ENCODE measurements at places on chromosomes 11 and 22.
A peak's percentile ranks its signal among the peaks of the same experiment; 100 is the strongest.

- DNase-seq: no peak
Observed at GRCh38 chr11:64778223-64778472, 194 bp downstream of the SF1 start.

GRCh38 chr11:1863352-1864216 lies 10.7 kb downstream of the LSP1 start:
- peak; percentile 75 for DNase-seq

DNA sequence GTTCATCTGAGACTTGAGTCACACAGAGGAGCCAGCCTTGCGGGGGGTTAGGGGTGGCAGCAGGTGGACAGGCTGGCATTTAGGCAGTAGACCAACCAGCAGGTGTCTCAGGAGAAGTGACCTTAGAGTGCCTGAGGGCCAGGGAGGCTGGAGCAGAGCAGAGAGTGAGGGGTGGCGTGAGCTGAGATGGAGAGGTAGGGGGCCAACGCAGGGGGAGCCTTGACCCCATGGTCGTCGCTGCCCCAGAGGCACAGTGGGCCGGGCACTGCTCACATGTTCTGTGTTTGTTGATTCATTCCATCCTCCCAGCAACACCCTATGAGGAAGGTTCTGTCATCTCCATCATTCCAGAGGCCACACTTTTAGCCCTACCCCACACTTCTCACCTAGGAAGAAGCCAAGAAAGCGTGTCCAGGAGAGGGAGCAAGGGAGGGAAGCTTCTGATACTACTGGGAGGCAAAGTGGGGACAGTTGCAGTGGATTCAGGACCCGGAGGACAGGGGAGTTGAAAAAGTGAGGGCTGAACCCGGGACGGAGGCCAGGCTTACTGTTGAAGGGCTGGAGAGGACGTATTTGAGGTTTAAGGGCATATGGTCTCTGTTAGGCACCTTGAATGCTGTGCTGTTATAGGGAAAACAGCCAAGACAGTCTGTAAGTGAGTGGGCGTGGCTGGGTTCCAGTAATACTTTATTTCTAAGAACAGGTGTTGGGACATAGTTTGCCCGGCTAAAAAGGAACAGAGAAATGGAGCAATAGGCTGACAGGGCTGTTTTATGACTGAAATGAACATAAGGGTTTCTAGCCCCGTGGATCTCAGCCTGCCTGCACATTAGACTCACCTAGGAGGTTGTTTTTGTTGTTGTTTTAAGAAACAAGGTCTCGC lies 7.3 kb downstream of the SART1 start:
- no peak for DNase-seq

- DNase-seq: no peak
Observed at GRCh38 chr22:34000879-34001526, 80.7 kb upstream of the LARGE1 start.

DNA sequence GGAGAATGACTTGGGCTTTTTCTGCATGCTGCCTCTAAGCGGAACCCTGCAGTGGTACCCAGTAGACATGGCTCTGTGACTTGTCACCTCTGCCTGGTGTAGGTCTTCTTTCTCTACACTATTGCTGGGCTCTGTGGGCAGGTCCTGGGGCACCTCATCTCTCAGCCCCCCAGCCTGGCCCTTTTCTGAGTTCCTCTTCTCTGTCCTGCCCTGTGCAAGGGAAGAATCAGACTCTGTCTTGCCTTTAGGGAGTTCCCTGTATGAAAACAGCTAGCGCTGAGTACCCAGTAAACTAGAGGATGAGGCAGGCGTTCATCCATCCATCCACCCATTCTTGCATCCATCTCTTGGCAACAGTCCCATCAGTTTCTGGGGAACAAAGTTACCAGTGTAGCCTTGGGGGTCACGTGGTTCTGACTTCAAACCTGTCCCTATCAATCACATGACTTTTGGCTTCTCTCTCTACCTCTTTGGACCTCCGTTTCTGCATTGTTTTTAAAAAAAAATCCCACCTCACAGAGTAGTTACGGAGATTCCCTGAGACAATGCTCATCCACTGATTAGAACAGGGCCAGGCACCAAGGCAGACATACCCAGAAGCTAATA lies 86.4 kb upstream of the WNT11 start:
- no peak for DNase-seq

DNA sequence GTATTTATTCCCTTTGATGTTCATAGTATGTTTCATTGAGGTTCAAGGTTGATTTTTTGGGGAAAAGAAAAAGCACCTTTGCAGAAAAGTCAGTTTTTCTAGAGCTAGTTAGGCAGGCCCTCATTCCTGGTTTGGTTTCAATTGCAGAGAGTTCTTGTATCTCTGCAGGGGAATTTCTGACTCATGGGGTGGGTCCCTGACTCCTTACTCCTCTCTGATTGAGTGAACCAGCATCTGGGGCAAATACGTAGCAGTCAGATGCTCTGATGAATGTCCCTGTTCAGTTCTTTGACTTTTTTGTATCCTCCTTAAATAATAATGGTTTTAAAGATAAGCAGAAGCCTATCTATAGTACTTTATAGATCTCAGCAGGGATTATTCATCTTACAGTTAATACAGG lies 7.7 kb upstream of the NCR3LG1 start:
- DNase-seq: no peak

GRCh38 chr11:122721964-122722266 lies 66.4 kb downstream of the UBASH3B start:
- no peak for DNase-seq

GRCh38 chr22:41021613-41022454 lies 70.6 kb upstream of the EP300 start:
- peak; percentile 7 for DNase-seq

DNA sequence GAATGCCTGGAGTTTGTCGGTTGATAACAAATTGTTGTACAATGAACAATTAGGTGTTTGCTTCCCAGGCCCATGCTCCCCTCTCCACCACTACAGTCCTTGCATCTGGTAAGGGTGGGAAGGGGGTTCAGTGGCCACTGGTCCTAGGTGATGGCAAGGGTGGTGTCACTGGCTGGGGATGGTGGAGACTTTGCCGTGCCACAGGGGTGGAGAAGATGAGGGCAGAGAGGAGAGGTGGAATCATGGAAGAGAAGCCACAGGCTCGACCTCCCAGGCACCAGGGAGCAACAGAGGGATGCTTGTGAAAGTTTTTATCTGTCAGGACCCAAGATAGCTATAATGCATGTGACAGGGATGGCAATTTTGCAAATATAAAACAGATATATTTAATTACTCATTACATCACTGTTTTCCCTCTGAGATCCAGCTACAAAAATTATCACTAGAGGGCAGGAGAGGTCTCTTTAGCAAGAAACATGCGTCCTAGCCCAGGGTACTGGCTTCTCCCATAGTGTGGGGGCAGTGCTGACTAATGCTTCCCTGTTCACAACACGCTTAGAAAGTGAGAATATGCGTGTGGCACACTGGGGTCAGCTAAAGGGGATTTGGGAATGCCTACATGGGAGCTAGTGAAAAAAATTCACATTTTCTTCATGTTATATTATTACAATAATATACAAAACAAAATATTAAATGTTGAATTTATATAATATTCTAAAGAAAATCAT lies 49.0 kb upstream of the AMPD3 start:
- peak; percentile 85 for DNase-seq

DNA sequence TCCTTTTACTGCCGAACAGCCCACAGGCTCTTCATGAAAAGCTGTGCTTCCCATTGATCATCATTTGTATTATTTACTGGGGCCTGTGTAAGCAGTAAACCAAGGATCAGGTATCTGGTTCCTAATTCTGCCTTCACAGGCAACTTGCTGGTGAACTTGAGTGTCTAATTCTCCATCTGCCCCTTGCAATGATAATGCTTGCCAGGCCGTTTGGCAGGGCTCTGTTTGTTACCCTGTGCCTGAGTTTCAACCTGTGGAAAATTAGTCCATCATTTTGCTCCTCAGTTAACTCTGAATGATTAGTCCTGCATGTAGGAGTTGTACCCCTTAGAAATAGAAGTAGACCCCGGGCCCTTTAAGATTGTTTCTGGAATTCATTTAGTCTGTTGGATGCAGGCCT lies 298.4 kb upstream of the CADM1 start:
- no peak for DNase-seq

DNA sequence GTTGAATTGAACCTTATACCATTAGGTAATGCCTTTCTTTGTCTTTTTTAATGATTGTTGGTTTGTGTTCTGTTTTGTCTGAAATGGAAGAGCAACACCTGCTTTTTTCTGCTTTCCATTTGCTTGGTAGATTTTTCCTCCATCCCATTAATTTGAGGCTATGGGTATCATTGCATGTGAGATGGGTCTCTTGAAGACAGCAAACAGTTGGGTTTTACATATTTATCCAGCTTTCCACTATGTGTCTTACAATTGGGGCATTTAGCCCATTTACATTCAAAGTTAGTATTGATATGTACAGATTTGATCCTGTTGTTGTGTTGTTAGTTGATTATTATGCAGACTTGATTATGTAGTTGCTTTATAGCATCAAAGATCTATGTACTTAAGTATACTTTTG lies 21.1 kb upstream of the RAB38 start:
- DNase-seq: no peak

- no peak for DNase-seq
Observed at GRCh38 chr22:19361501-19362103, 69.9 kb downstream of the HIRA start.

DNA sequence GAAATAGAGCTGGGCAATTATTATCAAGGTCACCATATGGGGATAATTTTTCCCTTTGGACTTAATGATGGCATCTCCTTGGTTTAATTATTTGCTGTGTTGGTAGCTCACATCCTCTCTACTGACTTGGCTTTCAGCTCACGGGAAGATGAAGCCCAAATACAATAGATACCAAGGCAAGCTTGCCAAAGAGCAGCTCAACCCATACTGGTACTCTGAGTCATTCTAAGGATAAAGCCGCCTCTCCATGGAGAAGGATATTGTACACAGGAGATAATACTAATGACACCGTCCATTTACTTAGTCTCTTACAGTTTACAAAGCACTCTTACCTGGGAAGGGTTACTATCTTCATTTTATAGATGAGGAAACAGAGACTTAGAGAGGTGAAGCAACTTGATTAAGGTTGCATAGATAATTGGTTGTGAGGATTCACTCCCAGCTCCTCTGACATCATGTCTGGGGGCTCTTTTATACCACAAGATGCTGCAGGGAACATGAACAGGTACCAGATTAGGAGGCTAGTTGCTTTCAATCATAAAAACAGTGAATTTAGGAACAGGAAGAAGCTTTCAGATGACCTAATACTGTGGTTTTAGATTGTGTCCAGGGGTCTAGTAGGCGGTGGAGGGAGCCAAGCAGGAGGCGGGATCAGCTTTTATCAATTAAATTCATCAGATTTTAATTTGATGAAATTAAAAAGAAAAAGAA lies 48.3 kb upstream of the PICALM start:
- DNase-seq: no peak

GRCh38 chr11:104033134-104033533 lies 3.3 kb upstream of the DDI1 start:
- DNase-seq: no peak

GRCh38 chr11:119290894-119291497 lies 25.9 kb downstream of the MCAM start:
- DNase-seq: no peak

DNA sequence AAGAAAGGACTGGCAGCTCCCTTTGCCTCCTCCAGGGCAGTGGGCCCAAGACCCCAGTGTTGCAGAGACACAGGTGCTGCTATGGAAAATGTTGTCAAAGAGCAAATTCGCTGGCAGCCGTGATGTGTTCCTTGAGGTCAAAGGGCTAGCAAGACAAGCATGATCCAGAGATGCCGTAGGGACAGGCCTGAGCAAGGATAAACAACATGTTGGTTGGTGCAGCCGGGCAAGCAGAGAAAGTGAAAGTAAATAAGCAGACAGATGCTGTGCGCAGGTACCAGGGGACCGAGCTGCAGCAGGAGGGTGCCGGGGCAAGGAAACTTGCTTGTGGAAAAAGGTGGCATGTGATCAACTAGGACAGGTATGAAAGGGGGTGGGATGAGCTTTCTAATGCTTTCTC lies 125.5 kb upstream of the NECTIN1 start:
- DNase-seq: no peak

DNA sequence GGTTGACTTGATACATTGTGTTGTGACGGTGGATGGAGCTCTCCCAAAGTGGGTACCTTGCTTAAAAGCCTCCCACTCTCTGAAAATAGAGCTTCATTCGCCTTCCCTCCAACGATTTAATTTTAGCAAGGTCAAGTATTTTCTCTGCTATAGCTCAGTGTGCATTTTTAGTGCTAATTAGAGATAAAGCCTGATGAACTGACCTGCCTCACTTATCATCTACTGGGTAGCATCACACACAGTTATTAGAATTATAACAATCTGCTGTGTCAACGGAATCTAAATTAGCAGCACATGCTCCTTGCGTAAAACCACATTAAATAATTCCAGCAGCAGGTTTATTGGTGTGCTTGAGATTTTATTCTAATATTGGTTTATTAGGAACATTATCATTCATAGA lies 701.7 kb downstream of the NELL1 start:
- no peak for DNase-seq

GRCh38 chr22:31126128-31126868 lies 3.5 kb downstream of the INPP5J start:
- no peak for DNase-seq

DNA sequence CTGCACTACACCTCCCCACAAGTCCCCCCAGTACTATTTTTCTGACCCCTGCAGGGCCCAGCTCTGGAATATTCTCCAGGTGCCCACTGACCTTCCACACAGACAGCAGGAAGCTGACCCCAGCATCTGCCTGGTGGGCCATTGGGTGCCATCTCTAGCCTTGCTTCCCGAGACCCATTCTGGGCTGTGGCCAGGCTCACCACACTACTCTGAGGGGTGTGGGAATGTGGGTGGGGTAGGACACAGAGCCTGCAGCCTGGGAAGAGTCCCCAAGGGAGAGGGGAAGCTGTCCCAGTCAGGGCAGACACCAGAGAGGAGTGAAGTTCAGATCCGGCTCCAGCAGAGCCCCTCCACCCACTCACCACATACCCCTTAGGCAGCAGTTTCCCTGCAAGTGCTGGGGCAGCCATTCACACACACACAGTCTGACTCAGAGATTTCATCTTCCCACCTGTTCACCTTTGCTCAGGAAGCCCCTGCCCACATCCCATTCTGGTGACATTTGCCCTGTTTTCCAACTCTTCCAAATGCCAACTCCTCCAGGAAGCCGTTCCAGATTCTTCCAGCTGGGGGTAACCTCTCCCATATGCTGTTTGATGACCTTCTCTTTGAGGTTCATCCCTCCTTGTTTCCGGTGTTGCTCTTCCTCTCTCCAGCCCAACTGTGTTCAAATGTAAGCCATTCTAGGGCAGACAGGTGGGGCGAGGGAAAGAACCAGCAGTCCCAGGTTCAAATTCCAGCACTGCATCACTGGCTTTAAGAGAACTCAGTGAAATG lies 1.9 kb downstream of the SLCO2B1 start:
- no peak for DNase-seq

DNA sequence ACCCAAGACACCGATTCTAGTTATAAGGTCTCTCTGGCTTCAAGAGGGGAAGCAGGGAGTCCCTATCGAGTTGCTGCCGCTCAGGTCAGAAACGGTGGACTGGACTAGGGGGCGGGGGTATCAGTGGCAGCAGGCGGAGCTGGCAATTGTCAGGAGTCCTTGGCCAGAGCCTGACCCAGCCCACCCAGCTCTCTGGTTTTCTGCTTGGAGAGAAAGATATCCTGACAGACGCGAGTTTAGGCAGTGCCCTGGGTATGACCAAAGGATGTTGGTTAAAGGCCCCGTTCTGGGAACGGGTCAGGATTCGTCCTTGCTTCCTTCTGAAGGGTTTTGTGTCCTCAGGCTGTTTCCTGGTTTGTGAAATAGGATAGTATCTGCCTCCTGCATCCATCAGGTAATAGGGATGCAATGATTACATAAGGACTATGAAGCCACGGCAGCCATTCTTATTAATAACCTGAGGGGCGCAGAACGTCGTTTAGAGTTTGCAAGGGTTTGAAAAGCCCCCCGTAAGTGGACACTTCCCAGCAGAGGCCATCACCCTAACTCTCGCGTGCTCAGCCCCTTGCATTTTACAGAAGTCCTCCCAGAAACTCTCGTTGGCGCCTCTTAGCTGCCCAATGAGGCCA lies 700 bp upstream of the DEPDC5 start:
- DNase-seq: no peak

Measured in globus pallidus (tissue), 1 donor.